ENCODE measurements at places on chromosomes 16 and 17.
A peak's percentile ranks its signal among the peaks of the same experiment; 100 is the strongest.

- no peak for DNase-seq
These were observed 33.5 kb upstream of the SLC6A2 start for GRCh38 chr16:55622272-55622671.

GRCh38 chr16:85554889-85555718 is 58.0 kb upstream of the GSE1 start:
- peak; percentile 68 for DNase-seq

GRCh38 chr16:21694609-21695008 is 30.8 kb downstream of the OTOA start:
- no peak for DNase-seq

- DNase-seq: no peak
These were observed 23.9 kb downstream of the CA10 start for GRCh38 chr17:52134641-52135040.

DNA sequence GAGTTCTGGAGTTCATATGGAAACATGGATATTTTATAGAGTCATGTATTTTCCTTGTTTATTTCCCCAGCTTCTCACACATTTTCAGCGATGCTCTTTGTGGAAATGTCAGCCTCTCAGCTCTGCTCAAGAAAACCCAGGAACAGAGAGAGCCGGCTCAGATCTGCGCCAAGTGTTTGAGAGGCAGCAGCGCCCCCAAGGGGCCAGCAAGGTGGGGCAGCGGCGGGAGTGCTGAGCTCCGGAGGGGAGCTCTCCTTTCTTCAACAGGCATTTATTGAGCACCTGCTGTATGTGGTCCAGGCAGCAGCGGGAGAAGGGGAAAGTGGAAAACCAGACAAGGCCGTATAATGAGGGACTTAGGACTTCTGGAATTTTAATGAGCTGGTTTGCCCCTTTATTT is 421.1 kb upstream of the C16orf82 start:
- DNase-seq: peak; percentile 65

DNA sequence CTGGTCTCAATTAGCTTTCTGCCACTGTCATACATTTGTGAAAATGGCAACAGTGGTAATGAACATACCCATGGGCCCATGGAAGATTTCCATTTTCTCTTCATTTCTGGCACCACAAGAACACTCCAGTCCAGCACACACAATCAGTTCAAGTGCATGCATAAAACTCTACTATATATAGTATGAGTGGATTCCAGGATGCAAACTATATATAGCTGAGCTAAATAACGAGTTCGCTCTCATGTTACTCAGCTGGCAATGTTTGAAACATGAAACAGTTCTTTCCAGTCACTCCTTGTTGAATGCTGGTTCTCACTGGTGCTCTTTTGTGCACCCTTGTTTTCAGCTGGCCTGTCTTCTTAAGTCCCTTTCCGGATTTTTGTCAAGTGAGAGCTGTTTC is 75.2 kb upstream of the DHX40 start:
- no peak for DNase-seq

DNA sequence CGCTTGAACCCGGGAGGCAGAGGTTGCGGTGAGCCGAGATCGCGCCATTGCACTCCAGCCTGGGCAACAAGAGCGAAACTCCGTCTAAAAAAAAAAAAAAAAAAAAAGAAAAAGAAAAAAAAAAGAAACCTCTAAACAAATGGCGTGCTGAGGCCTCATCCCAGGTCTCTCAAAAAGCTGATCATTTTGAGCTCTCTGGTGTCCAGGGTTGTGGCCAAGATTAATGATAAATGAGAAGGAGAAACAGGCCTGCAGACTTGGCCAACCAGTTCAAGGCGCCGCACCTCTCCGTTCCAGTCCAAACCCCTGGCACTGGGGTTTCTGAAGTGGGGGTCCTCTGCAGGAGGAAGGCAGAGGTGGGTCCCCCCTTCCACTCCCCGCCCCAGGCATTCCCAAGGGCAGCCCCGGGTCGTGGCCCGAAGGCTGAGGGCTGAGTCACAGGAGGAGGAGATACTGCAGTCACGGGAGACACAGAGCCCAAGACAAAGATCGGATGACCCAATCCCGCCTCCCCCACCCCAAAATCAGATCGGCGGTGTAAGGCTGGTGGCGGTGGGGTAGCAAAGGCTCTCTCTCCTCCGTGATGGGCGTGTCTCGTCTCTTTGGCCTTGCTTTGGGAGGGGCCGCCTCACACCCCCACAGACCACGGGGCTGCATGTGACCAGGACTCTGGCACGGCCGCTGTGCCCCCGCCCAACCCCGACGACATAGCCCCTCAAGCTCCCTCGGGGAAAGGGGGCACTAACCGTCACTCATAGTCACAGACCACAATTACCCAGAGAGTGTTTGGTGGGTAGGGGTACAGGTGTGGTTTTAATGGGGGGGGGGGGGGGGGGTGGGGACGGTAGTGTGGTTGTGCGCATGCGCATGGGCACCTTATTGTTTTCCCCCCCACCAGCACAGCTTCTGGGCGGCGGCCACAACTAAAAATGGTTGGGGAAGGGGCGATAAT is 1.1 kb downstream of the VAT1 start:
- DNase-seq: no peak

GRCh38 chr16:795580-796229 is 4.8 kb downstream of the GNG13 start:
- no peak for DNase-seq

- no peak for DNase-seq
These were observed 12.6 kb downstream of the C1QTNF1 start for GRCh38 chr17:79036596-79036995.

GRCh38 chr17:72535779-72536178 is 415.0 kb downstream of the SOX9 start:
- DNase-seq: no peak

GRCh38 chr17:32798938-32799337 is 78.0 kb downstream of the MYO1D start:
- no peak for DNase-seq

- DNase-seq: no peak
These were observed 230.5 kb downstream of the CCDC182 start for GRCh38 chr17:57514614-57515013.

GRCh38 chr17:42917236-42917603 is 16.6 kb downstream of the G6PC1 start:
- no peak for DNase-seq

- DNase-seq: no peak
These were observed 78.8 kb downstream of the ZFHX3 start for GRCh38 chr16:72969146-72969545.

- no peak for DNase-seq
These were observed 1.6 kb downstream of the PGAP6 start for GRCh38 chr16:379961-380761.

- DNase-seq: no peak
These were observed 122.9 kb downstream of the SDK2 start for GRCh38 chr17:73521376-73521775.

- peak; percentile 71 for DNase-seq
These were observed 12.3 kb downstream of the CES4A start for GRCh38 chr16:67000384-67001351.

DNA sequence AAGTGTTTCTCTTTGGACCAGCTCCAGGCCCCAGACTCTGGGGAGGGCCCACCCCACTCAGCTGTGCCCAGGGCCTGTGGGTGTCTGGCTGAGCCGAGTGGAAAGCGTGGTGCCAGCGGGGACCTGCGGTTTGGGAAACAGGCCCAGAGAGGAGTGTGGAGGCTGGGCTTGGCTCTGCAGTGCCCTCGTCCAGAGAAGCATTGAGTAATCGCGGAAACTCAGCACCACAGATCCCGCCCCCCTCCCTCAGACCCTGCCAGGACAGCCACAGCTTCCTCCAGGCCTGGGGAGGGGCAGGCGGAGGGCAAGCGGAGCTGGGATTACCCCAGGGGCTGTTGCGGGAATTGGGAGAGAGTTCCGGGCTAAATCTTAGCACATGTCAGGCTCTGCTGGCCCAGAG is 14.6 kb upstream of the PITPNA start:
- DNase-seq: no peak

DNA sequence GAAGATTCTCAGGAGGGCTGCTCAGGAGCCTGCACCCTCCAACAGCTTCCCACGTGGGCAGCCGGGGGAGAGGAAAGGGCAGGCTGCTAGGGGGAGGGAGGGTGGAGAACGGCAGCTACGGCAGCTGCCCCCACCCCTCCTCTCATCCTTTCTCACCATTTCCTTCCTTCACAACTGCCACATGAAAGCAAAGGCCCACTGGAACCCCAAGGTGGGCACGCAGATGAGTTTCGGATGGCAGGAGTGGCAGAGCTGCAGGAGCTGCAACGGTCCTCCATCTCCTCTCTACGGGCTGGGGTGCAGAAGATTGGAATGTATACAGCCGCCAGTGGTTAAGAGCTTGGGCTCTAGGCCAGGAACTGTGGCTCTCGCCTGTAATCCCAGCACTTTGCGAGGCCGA is 77.7 kb downstream of the GAS7 start:
- no peak for DNase-seq

DNA sequence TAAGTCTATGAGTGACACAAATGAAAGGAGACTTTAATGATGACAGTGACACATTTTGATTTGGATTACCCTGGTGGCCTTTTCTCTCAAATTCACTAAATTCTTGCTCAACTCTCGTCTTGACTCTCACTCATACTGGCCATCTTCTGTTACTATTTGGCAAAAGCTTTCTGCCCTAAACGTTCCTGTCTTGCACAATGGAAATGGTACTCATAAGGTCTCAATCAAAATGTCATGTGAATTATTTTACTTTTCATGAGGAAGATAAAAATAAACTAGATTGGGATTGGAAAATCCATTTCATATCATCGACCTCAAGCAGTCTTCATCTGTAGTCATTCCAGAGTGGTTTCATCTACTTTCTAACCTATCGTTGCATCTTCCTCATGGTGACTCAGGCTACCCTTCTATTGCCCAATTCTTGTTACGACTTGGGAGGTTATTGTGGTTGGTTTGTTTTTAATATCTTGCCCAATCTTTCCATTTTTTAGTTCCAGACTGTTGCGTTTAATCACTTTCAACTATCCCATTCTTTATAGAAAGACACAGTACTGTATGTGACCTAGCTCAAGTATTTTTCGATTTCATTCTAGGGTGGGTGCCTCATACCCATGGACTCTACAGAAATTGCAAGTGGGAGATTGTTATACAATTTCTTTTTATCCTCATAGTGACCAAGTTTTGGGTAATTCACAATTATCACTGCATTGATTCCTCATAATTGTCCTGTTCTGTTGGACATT is 317.2 kb upstream of the KCNJ16 start:
- DNase-seq: no peak

DNA sequence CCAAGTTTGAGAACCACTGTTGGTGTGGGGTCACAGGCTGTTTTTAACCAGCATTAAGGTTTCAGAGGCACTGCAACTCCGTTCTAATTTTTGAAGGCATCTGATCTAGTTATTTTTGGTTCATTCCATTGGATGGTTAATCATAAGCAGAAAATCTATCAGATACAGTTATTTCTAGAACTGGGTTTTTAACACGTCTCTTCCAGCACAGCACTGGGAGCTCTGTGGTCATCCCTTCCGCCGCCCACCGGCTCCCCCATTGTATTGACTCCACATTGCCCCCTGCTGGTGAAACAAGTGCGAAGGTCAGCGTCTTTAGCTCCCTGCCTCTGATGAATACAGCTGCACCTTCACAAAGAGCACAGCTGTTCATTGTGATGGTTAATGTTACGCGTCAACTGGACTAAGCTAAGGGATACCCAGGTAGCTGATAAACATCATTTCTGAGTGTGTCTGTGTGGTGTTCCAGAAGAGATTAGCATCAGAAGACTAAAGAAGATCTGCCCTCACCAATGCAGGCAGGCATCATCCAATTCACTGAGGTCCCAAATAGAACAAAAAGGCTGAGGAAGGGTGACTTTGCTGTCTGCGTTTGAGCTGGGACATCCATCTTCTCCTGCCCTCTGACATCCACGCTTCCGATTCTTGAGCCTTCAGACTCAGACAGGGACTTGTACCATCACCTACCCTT is 8.5 kb downstream of the CCL18 start:
- peak; percentile 63 for DNase-seq

DNA sequence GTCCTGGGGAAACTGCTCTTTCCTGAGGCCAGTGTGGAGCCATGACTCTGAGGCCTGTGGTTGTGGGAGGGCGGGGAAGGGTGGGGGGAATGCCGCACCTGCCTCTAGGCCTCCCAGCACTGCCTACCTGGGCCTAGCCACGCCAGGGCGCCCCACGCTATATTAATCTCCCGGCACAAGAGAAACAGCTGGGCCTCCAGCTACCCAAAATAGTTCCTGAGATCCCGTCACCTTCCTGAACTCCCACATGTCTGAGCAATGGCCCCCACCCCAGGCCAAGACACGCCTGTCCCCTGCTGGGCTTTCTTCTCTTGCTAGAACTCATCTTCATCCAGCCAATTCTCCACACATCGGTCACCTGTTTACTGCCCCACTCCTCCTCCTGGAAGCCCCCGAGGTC is 13.0 kb upstream of the MTSS2 start:
- DNase-seq: no peak

GRCh38 chr17:58019521-58019920 is 12.5 kb upstream of the SRSF1 start:
- no peak for DNase-seq

All from activated naive CD4-positive, alpha-beta T cell treated with anti-CD3 and anti-CD28 coated beads, Interleukin-2, amount 50 U/mL, for 72 hours (primary cell).